GM13977 (cell line): ENCODE measurements at places on chromosomes 12 and 14.

DNA sequence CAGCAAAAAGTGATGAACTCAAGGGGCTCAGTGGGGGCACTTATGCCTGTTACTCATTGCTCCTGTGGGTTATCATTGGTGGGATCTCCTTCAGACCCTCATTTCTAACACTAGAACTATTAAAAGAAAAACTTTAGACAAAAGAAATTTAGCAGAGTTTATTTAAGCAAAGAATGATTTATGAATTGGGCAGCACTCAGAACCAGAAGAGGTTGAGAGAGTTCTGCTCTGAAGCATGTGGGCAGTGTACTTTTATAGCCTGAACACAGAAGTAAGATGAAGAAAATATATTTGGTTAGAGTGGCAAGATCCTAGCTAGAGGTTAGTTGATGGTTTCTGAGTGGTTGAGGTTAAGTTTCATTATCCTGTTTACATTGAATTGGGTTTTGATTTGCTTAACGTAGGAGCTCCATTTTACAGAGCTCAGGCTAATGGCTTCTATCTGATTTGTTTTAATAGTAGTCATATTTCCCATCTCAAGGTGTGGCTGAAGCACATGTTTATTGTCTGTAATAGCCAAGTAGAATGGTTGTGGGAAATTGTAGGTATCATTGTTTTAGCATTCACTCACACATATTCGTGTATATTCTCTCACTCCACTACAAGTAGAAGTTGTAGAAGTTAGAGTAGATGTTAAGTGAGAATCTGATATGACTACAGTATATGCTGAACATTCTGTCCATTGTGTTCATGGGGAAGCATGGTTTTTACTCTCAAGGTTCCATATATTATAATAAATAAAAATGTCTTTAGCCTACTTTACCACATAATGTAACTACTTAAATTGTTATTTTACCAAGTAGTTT lies 27.6 kb downstream of the LEMD3 start:
- no peak for DNase-seq

GRCh38 chr12:51371295-51371953 lies 19.8 kb downstream of the GALNT6 start:
- no peak for DNase-seq

DNA sequence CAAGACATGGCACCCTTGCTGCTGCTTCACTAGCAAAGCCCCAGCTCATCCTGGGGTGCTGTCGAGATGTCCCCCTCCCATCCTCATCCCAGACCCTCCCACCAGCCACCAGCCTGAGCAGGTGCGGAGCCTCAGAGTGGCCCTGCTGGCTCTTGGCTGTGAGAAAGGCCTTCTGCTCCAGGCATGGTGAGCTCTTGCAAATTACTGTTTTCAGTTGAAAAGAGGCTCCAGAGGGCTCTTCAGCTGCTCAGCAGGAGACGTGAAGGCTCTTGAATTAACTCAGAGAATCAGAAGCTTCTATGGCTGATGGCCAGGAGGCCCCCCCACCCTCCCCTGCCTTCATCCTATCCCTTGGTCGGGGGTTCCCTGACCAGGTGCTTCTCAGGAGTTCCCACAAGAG lies 44.1 kb downstream of the WSCD2 start:
- DNase-seq = no peak

- peak; percentile 67 for DNase-seq
These were observed 12.4 kb downstream of the IL22 start for GRCh38 chr12:68240975-68241374.

DNA sequence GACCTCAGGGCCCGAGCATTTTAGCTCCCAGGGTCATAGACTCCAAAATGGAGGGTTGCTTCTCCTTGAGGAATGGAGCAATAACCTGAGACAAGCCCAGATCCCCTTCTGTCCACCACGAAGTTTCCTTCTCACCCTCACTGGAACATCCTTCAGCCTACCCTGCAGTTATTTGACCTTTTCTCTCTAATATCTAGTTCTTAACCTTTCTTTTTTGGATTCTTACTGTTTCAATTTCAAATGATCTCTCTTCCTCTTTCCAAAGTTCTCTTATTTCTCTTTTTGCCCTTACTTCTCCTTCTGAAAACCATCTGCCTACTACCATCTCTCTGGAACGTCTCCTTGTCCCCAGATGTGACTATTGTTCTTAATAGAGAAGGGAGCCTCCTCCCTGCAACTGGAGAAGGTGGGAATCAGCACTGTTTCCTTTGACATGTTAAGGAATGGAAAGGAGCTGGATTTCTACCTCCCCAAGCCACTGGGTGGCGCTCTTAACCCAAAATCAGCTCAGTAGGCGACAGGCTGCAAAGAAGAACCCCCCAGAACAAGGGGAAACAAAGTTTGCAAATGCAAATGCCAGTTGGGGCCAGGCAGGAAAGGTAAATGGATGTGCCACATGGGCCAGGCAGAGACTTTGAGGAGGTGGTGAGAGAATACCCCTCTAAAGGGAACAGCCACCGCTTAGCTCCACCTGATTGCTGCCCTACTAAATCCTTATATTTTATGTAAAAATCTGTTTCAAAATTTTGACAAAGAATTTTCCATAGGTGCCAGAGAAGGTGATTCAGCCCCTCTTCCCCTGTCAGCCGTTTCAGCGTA lies 22.4 kb upstream of the PDE1B start:
- no peak for DNase-seq

GRCh38 chr12:22527999-22528398 lies 16.3 kb downstream of the C2CD5 start:
- DNase-seq = no peak

DNA sequence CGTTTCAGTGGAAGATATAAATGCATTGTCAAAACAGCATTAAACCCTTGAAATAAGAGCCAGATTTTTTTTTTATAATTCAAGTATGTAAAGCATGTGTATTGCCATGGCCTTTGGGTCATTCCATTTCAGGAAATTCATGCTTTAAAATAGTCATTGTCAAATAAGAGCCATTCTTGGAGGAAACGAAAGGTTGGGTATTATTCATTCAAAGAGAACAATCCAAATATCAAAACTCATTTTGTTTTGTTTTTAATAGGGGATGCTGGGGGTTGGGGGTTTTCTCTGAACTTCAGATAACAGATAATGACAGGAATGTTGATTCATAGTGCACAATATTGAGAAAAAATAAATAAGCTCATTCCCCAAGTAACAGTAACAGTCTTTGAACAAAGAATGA lies 174.4 kb upstream of the NUDT4 start:
- no peak for DNase-seq

- no peak for DNase-seq
These were observed 6.7 kb downstream of the RIMBP2 start for GRCh38 chr12:130709151-130709970.

DNA sequence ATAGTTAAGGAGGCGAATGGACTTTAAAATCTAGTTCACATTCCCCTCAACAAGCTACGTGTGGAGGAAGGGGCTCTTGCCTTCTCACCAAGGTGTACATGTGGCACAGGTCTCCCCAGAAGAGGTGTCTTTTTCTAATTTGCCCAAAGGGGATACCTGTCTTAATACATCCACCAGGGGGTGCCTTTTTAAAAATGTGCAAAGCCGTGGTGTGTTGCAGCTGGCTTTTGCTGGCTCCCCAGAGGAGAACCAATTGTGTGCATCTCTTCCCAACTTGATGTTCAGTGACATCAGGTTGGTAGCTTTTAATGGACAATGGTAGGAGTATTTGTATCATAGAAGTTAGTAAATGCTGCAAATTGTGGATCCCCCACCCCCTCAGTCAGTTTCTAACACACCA lies 33.8 kb downstream of the CREBL2 start:
- DNase-seq = peak; percentile 48

GRCh38 chr12:27964123-27964522 lies 8.4 kb downstream of the PTHLH start:
- DNase-seq = no peak

- DNase-seq = no peak
These were observed 12.2 kb downstream of the CTDSP2 start for GRCh38 chr12:57834086-57834876.

DNA sequence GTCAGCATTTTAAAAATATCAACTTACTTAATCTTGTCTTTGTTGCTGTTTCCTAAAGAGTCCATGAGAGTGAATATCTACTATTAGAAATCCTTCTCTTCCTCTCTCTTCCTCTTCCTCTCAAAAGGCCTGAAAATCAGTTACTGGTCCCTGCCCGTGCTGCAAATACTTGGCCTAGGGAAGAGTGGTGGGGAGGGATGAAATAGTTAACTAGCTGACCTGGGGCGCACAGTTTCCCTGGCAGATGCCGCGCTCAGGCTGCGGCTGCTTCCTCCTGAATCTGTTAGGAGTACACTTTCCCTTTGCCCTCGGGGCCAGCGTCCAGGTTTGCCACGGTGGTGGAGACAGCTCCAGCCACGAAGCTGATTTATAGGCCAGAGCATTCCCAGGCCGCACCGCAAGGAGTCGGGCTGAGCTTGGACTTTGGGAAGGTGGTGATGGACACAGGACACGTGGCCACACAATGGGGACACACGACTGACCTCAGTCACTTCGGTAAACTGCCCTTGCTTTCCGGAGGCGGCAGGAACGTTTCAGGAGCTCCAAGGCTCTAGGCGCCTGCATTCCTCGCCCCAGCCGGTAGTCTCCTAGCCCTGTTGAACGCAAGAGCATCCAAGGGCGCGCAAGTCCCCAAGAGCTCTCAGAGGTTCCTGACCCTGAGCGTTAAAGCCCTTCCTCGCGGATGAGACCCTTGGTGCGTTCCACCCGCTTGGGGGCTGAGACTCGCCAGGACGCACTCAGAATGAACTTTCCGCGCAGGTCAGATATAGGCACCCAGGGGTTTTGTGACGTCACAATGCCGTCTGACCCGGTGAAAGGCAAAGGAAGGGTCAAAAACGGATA lies 7.1 kb upstream of the ASCL1 start:
- no peak for DNase-seq

- DNase-seq = no peak
These were observed 101.3 kb downstream of the PPM1A start for GRCh38 chr14:60350366-60350720.

DNA sequence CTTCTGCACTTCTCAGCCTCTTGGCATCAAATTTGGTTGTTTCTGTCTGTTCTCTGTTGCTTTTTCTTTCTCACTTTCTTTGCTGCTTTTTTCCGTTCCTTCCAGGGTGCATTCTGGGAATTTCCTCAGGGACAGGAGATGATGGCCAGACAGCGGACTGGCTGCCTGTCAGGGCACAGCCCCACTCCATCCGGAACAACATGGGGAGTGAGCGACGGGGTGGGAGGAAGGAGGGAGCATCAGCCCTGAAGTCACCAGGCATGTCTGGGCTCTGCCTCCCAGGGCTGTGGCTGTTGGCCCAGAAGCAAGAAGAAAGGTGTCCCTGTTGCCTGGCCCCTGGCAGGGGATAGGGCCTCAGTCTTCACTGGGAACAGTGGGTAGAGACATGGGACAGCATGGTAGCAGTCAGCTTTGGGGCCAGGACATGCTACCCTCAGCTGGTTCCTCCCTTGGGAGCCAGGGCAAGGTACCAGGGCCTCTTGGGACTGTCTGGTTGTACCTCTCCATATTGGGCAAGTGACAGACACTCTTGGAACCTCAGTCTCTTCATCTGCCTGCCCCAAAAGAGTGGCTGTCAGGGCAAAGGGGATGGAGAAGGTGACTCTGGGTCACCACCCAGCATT lies 8.6 kb downstream of the PGF start:
- no peak for DNase-seq

- DNase-seq = no peak
These were observed 60.1 kb downstream of the TSPAN9 start for GRCh38 chr12:3137268-3137781.

DNA sequence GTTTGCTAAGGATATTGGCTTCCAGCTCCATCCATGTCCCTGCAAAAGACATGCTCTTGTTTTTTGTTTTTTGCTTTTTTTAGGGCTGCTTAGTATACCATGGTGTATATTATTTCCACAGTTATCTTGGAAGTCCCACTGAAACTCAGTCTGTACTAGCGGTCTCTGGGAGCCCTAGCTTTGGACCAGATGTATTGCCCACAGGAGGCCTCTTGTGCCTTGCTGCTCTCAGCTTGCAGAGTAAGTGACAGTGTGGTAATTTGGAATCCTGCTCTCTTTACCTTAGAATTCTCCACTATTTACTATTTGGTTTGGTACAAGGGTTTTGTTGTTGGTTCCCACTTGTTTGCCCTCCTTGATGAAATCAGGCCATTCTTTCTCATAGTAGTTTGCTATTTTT lies 1022.9 kb downstream of the LRFN5 start:
- DNase-seq = no peak

GRCh38 chr14:29926701-29927375 lies 809 bp downstream of the PRKD1 start:
- DNase-seq = peak; percentile 45

GRCh38 chr14:99730876-99731546 lies 46.9 kb downstream of the CYP46A1 start:
- DNase-seq = no peak

DNA sequence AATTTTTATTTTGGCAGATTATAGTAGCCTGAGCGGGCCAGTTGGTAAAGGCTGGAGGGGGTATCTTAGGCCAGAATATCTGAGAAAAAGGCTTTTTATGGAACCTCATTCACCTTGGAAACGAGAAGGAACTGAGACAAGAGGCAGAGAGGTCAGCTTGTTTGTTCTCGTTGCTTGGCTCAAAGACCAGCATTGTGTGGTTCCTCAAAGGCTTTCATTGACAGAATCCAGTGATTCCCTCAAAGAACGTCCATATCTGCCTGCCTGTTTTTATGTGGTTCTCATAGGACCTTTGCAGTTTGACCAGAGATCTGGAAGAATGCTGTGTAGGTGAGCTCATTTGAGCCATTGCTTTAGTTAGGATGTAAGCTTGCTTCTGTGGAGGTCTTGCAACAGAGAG lies 117.3 kb downstream of the CFAP54 start:
- DNase-seq = no peak

DNA sequence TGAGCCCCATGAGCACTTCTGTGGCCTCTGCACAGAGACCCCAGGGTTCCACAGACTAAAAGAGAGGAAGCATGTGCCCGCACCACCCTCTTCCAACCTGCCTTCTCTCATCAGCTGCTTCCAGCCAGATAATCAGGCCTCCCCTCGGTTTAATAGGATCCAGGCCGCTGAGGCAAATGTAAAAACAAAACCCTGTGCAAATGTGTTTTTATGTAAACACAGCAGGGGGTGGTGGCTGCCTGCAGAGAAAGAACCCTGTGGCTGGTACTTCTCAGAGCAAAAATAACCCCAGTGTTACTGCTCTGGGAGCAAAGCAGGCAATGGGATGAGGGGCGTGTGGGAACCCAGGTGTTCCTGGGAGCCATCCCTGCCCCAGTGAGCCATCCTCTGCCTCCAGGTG lies 46.2 kb downstream of the WSCD2 start:
- no peak for DNase-seq

GRCh38 chr14:36479344-36479743 lies 40.7 kb downstream of the NKX2-1 start:
- no peak for DNase-seq

DNA sequence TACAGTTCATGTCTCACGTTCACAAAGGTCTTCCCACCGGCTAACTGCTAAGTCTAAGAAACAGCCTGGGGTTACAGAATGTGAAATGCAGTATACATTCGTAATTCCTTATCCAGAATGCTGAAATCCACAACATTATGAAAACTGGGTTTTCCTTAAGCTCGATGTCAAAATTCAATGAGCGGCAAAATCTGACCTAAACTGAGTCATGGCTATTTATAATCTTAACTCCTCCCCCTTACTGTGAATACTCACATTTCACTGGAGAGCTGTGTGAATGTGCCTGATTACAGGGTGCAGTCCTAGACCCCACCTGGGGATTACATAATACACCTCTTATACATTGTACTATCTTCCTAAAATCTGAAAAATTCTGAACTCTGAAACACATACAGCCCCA lies 35.3 kb downstream of the STX2 start:
- DNase-seq = no peak

GRCh38 chr12:11986165-11986564 lies 84.6 kb upstream of the BCL2L14 start:
- DNase-seq = no peak

GRCh38 chr14:95314609-95315008 lies 5.1 kb downstream of the CLMN start:
- DNase-seq = peak; percentile 74
